Neural cell (in vitro differentiated cells): ENCODE measurements at places on chromosomes 5 and 9. TPM values are rescaled to one million over a fixed set of nuclear protein-coding genes. Genes with fewer than 3 reads are reported as not detected.

NDUFS6 gene
- 72.0 and 73.5 TPM in 2 replicates for polyA plus RNA-seq

TXNDC15 gene
- 127 and 147 TPM in 2 replicates for polyA plus RNA-seq

CTXN3 gene
- polyA plus RNA-seq, result 0.83 and 1.0 TPM in 2 replicates

ADAMTS12 gene
- 0.07 and 0.08 TPM in 2 replicates for polyA plus RNA-seq

NR3C1 gene
- 2.2 and 2.3 TPM in 2 replicates for polyA plus RNA-seq

PITX1 gene
- 1.9 TPM in 1 of 2 replicates, not detected in the other for polyA plus RNA-seq

SPATA31C2 gene
- not detected in 2 replicates for polyA plus RNA-seq

CDKN2B gene
- 0.15 TPM in 1 of 2 replicates, not detected in the other for polyA plus RNA-seq

DMRT3 gene
- polyA plus RNA-seq, result not detected in 2 replicates

WDR38 gene
- not detected in 2 replicates for polyA plus RNA-seq

SETX gene
- 32.0 and 37.1 TPM in 2 replicates for polyA plus RNA-seq

LCN15 gene
- polyA plus RNA-seq, result not detected in 2 replicates

HACD4 gene
- not detected in 2 replicates for polyA plus RNA-seq

MRPS2 gene
- polyA plus RNA-seq, result 20.1 and 23.6 TPM in 2 replicates

KIF20A gene
- 1.9 and 2.1 TPM in 2 replicates for polyA plus RNA-seq

GRM6 gene
- polyA plus RNA-seq, result not detected in 2 replicates

SPINK13 gene
- polyA plus RNA-seq, result not detected in 2 replicates
